ENCODE measurements at places on chromosomes 13 and 19.
A peak's percentile ranks its signal among the peaks of the same experiment; 100 is the strongest.

GRCh38 chr13:28750187-28751045 lies 31.6 kb upstream of the SLC46A3 start:
- DNase-seq, result no peak

- DNase-seq, result no peak
Measured at GRCh38 chr13:78816154-78816553, 157.2 kb upstream of the OBI1 start.

DNA sequence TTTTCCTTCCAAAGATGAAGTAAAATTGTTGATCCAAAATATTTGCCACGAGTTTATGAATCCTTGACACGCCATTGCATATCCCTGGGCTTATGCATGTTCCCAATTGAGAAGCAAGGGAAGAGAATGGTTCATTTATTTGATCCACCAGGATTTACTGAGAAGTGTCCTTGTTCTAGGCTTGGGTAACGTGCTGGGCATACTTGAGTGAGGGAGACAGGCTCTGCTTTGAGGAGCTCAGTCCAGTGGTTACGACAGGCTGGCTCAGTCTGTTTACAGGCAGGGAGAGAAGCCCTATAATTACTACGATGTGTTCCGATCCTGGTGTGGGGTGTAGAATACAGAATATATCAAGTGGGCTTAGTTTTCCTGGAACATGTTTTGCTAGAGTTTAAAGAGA lies 6.3 kb upstream of the PNMA8C start:
- DNase-seq, result no peak

- DNase-seq, result no peak
Measured at GRCh38 chr13:111282997-111283396, 37.4 kb upstream of the TEX29 start.

DNA sequence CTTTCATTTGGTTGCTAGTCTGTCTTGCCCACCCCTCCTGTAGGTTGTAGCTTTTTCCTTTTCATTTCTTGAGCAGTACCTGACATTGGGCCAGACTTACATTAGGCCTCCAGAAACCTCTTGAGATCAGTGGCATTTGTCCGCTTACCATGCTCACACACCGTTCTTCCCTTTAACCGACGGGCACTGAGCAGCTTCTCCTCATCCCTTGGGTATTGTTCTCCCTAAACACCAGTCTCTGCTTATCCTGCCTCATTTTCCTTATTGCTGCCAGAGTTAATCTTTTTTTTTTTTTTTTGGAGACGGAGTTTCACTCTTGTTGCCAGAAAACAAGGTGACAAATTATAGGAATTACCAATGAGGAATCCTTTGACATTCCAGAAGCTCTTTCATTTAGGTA lies 27.2 kb upstream of the KCTD4 start:
- DNase-seq, result no peak

DNA sequence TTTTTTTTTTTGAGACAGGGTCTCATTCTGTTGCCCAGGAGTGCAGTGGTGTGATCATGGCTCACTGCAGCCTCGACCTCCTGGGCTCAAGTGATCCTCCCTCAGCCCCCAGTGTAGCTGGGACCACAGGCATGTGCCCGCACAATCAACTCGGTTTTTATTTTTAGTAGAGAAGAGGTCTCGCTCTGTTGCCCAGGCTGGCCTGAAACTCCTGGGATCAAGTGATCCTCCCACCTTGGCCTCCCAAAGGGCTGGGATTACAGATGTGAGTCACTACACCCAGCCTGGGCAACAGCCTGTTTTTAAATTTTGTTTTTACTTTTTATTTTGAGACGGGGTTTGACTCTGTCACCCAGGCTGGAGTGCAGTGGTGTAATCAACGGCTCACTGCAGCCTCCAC lies 2.3 kb upstream of the KDM4B start:
- no peak for DNase-seq

GRCh38 chr19:29676586-29676985 lies 11.3 kb downstream of the PLEKHF1 start:
- no peak for DNase-seq

DNA sequence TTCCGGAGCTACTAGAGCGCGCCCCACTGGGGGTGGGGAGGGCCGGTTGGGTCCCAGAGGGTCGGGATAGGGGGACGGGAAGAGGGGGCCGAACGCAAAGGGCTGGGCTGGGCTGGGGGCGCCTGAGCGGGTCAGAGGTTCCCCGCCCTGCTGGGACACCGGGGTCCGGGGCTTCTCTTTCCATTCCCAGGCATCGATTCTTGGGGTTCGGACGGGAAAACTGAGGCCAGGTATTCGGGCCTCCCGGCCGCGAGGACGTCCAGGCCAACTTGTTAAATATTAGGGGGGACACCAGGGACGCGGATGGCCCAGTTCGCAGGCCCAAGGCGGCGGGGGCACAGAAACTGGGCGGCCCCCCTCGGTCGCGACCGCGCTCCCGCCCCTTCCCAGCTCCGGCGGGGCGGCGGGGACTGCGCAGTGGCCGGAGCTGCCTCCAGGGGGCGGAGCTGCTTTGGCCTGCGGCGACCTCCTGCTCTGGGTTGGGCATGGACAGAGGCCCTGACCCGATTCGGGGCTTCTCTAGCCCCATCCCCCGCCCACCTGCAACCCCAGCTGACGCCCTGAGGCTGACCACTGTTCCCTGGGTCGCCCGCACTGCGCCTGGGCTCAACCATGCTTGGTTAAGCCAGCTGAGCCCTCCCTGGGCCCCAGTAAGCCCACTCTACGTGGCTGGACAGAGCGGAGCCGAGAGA lies 1.2 kb upstream of the KLF16 start:
- peak; percentile 85 for DNase-seq

- DNase-seq, result no peak
Measured at GRCh38 chr13:22948421-22948820, 232.4 kb upstream of the SGCG start.

GRCh38 chr13:52158629-52159158 lies 703 bp downstream of the NEK3 start:
- DNase-seq, result peak; percentile 56

DNA sequence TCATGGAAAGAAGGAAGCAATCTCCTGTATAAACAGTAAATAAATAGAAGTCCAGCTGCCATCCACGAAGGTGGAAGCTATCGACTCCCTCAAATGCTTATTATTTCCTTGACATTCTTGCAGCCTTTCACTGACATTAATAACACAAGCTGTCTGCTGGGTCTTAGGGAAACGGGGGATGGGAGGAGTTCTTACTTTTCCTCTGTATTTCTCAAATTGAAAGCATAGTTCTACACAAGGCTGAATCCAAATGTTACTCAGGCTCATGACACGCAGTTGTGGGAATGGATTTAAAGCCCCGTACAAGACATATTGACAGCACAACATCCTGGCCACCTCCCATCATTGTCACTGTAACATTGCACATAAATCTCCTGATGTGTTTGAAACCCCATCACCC lies 4.0 kb downstream of the SERPINE3 start:
- no peak for DNase-seq

DNA sequence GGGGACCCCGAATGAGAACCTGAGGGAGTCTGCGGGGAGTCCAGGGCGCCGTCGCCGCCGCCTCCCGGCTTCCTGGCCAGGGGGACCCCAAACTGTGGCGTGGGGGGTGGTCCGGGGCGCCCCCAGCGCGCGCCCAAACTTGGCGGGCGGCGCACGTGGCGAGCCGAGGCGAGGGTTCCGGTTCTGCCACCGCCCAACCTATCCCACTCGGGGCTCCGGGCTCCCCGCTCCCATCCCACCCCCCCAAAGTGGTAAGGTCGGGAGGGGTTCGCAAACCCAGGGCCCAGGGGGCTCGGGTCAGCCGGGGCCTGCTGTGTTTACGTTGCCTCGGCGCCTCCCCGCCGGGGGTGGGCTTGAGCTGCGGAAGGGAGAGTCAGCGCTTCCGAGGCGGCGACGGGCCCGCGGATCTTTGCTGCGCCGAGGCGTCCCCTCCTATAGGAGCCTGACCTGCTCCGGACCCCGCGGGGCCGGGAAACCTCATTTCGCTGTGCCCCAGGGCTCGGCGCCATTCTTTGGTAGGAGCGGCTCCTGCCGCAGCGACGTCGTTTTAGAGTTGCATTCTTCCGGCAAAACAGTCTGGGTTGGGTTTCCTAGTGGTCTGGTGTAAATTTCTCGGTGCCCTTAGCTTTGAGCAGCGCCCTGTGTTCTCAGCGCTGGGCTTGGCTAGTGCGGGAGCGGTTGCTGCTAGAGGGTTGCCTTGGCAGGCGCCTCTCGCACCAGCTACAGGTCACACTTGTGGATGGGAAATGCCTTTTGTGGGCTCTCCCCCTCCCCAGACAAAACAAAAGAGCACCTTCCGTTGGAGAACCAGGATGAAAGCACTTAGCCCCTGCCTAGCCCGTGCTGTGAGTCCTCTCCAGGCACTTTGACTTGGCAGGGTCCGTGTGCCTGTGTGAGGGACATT lies 1.2 kb downstream of the DAZAP1 start:
- DNase-seq, result peak; percentile 55

DNA sequence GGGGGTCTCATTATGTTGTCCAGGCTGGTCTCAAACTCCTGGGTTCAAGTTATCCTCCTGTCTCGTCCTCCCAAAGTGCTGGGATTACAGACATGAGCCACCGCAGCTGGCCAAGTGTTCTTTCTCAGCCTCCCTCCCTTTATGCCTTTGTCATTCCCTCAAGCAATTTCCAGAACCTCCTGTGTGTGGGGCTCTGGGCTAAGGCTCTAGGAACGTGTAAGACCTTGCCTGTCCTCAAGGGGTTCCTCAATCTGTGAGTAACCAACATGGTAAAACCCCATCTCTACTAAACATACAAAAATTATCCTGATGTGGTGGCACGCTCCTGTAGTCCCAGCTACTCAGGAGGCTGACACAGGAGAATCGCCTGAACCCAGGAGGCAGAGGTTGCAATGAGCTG lies 15.5 kb upstream of the SPACA4 start:
- no peak for DNase-seq

DNA sequence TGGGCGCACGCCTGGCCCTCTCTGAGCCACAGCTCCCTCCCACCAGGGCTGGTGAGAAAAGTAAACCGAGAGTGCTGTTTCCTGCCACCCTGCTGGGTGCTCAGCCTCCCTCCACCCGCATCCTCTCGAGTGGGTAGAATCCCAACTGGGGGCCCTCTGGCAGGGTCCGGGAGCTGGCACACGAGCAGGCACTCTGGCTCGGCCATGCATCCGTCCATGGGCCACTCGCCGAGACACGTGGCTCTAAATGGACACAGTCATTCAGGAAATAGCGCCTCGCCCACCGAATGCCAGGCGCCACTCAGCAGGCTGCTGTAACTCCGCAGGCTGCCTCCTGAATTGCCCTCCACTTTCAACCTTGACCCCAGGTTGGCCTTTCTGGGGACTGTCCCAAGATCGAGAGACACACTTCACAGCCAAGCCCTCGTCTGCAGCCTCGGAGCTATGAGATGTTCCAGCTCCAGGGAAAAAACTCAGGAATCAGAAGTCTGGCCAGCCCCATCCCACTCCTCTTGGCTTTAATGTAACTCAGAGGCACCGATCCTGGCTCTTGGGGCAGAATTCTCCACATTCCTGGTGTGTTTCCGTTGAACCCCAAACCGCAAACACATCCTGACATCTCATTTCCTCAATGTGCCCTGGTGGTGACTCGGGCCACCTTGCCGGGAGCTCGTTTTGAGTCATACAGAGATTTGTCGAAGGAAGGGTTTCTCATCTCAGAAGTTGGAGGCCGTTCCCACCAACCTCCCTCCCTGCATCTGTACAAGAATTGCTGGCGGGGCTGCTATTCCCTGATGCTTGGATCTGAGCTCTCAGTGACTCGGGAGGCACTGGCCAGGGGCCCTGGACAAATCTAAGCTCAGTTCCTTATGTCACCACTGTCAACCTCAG lies 14.1 kb downstream of the KLF2 start:
- DNase-seq, result peak; percentile 89

DNA sequence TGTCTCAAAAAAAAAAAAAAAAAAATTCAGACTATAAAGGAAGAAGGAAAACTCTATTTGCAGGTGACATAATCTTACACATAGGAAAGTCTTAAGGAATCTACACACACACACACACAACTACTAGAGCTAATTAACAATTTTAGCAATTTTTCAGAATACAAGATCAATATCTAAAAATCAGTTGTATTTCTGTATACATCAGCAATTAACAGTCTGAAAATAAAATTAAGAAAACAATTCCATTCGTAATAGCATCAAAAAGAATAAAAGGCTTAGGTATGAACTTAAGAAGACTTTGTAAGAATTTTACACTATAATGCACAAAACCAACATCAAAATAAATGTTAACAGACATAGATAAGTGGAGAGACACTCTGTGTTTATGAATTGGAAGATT lies 15.6 kb upstream of the CALM3 start:
- no peak for DNase-seq

GRCh38 chr13:30915691-30916541 lies 9.8 kb downstream of the MEDAG start:
- DNase-seq, result no peak

- no peak for DNase-seq
Measured at GRCh38 chr13:34422956-34423355, 519.1 kb upstream of the NBEA start.

DNA sequence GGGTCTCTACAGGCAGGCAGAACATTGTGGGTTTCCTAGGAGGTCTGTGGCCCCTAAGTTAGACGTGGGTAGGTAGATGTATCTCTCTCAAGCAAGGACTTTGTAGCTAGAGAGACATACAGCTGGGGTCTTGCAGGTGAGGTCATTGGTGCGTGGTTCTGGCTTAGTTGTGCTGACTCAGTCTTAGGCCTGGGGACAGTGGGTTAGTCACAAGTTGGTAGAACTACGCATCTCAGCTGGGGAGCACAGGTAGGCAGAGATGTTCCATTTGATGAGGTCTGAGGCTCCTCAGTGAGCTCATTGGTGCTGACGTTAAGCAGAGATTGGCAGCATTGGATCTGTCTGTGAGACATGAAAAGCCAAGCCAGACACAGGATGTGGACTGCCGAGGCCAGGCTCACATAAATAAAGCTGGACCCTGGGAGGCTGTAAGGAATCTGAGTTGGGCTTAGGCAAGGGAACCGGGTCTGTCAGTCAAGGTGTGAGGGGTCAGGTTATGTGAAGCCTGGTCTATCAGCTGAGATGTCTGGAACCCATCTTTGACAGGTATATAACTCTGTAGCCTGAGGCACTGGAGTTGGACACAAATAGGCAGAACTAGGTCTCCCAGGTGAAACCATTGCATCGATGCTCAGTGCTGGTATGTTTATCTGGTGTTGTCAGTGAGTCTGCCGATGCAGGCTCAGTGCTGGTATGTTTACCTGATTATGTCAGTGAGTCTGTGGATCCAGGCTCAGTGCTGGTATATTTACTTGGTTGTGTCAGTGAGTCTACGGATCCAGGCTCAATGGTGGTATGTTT lies 17.4 kb upstream of the PDCD2L start:
- no peak for DNase-seq

GRCh38 chr19:4060621-4061177 lies 6.0 kb downstream of the ZBTB7A start:
- DNase-seq, result no peak

DNA sequence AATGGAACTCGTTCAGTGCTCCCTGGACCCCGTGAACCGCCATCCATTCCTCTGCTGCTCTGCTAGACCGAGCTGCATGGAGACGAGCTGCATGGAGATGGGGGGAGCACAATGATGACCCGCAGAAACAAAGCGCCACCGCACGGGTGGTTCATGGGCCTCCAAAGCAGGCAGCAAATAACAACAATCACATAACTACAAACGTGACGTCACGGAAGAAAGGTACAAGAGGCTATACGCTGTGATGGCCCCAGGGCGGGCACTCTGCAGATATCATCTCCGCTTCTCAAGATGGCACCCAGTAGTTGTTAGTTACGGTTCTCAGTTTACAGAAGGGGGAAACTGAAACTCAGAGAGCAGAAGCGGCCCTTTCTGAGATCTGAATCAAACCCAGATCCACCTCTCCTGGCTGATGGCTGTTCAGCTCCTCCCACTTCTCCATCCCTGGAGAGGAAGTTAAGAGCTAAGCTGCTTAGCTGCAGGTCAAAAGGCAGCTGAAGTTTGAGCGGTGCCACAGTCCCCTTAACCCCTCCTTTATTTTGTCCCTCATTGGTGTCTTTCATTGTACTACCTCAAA lies 1.7 kb downstream of the ATP13A1 start:
- DNase-seq, result peak; percentile 5

GRCh38 chr19:49413348-49413747 lies 9.9 kb downstream of the PTH2 start:
- no peak for DNase-seq
